ENCODE measurements at places on chromosomes 12 and 14.

DNA sequence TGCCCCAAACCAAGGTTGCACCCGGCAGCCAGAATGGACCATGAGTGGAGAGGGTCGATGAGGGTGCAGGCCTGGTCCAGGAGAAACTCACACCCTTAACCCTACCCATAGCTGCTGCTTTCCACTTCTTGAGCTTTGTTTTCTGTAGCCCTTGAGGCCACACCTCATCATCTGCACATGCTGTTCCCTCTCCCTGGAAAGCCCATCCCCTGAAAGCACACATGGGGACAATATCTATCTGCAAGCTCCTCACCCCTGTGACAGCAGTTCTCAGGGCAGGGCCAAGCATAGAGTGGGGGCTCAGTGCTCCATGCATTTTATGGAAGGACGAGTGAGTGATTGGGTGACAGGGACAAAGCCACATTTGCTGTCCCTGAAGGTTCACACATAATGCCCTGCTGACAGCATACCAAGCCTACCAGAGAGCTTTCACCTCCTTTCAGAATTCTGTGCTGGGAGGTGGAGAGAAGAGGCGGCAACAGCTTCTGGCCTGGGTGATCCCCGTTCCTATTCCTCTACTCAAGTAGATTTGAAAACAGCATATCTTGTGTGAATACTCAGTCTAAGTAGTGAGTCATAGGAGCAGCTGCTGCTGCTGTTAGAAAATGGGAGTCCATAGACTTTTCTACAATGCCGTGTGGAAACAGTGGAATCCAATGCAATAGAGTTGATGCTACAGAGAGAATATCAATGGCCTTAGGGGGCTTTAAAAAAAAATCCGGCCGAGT is 44.6 kb downstream of the SRGAP1 start:
- DNase-seq, result no peak
- no peaks in the 10 kb centered on the region for H3K27me3 ChIP-seq
- H3K4me3 ChIP-seq, result no peak overlapping the region
- no peaks in the 10 kb centered on the region for H3K4me1 ChIP-seq
- no peaks in the 10 kb centered on the region for H3K36me3 ChIP-seq

- no peak for DNase-seq
- peak within 1 kb of the TSS; percentile 43 for H3K4me3 ChIP-seq
- H3K27ac ChIP-seq, result peak within 1 kb of the TSS; percentile 36
- peaks cover 7% of the 10 kb centered on the region for H3K4me1 ChIP-seq
These were observed at the start of gene PTPN6 for GRCh38 chr12:6950811-6951540. PTPN6 (plus strand) TSS chr12:6951356; CDS start chr12:6951513, 157 bp downstream.

- peaks cover 7% of the 10 kb centered on the region for H3K36me3 ChIP-seq
- no peaks in the 10 kb centered on the region for H3K27me3 ChIP-seq
- no peaks in the 10 kb centered on the region for H3K4me1 ChIP-seq
- H3K4me3 ChIP-seq, result no peak overlapping the region
- no peak for DNase-seq
- no peak overlapping the region for H3K27ac ChIP-seq
These were observed 20.8 kb downstream of the CFAP251 start for GRCh38 chr12:121939186-121939585.

GRCh38 chr12:64172143-64172970 is 49.7 kb downstream of the KICS2 start:
- no peak overlapping the region for H3K27ac ChIP-seq
- no peak overlapping the region for H3K4me3 ChIP-seq
- no peaks in the 10 kb centered on the region for H3K4me1 ChIP-seq
- H3K27me3 ChIP-seq, result no peaks in the 10 kb centered on the region
- no peak for DNase-seq
- no peaks in the 10 kb centered on the region for H3K36me3 ChIP-seq

DNA sequence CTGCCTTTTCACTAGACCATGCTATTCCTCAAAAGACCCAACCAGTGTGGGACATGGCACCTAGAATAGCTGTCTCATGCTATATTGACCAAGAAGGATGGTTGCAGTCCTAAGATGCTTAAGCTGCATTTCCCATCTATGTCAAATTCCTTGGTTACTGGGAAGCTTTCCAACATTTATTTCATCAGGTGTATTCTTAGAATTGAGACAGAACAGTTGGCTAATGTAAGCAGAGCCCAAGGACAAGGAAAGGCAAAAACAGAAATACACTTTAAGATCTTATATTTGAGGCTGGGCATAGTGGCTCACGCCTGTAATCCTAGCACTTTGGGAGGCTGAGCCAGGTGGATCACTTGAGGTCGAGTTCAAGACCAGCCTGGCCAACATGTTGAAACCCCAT is 24.7 kb downstream of the ARG2 start:
- H3K27ac ChIP-seq, result no peak overlapping the region
- DNase-seq, result no peak
- H3K36me3 ChIP-seq, result peaks cover 40% of the 10 kb centered on the region
- no peak overlapping the region for H3K4me3 ChIP-seq
- H3K27me3 ChIP-seq, result no peaks in the 10 kb centered on the region

GRCh38 chr12:5521456-5522325 is 89.8 kb downstream of the NTF3 start:
- no peaks in the 10 kb centered on the region for H3K27me3 ChIP-seq
- H3K27ac ChIP-seq, result no peak overlapping the region
- no peak for DNase-seq
- no peak overlapping the region for H3K4me3 ChIP-seq
- H3K36me3 ChIP-seq, result no peaks in the 10 kb centered on the region

DNA sequence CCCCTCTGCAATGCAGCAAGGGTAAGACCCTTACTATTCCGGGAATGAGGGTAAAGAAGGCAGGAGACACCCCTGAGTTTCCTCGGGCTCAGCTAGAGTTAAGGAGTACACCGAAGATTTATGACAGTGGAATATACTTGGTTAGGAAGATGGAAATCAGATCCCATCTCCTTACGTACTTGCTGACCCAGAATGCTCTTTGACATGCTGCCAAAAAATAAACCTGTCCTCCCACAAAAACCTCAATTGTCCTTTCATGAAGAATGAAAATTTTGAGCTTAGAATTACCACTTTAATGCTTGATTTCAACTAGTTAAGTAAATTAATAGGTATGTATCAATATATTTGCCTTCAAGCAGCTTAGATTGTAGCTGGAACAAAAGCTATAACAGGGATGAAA is 99.5 kb downstream of the PRIMA1 start:
- H3K4me1 ChIP-seq, result no peaks in the 10 kb centered on the region
- H3K27ac ChIP-seq, result no peak overlapping the region
